Aorta (tissue), 5 donors: ENCODE measurements at places on chromosomes 4 and X. TPM values are rescaled to one million over a fixed set of nuclear protein-coding genes. Genes with fewer than 3 reads are reported as not detected.

DNA sequence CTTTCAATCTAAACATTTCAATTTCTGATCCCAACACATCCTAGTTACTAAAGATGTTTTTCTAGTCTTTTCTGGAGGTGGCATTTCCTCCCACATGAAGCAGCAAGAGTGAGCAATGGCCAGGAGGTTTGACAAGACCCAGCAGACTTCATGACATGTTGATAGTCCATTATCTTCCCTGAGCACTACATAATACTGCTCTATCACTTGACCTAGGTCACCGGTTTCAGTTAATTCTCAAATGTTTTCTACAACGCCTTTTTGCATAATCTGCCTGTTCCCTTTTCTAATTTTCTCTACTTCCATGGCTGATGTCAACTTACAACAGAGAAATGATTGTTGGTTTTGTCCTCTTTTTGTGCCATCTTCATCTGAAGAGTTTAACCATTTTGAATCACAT, 62.0 kb upstream of the GPRIN3 start:
- H3K36me3 ChIP-seq = no peaks in the 10 kb centered on the region
- DNase-seq = no peak
- H3K4me1 ChIP-seq = no peaks in the 10 kb centered on the region
- no peaks in the 10 kb centered on the region for H3K27me3 ChIP-seq

GRCh38 chr4:150789864-150790263, 207.9 kb downstream of the MAB21L2 start:
- no peaks in the 10 kb centered on the region for H3K4me1 ChIP-seq
- no peaks in the 10 kb centered on the region for H3K27me3 ChIP-seq
- H3K4me3 ChIP-seq = no peak overlapping the region
- no peak overlapping the region for H3K27ac ChIP-seq
- DNase-seq = no peak

Gene ARX
- not detected for total RNA-seq

DNA sequence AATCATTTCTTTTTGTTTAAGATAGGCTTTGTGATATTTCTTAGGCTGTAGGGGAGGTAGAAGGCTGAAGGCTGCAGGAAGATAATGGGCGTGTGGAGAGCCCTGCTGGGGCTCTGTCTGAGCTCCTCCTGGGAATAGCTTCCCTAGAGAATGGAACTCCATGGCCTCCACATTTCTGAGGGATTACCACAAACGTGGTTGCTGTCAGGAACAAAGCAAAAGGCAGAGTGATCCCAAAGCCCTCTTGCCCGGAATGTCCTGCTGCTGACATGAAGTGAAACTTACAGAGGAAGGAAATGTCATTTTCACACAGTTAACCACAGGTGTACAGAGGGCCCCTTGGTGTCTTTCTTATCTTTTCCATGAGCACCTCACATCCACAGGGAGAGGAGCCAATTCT, 89.3 kb downstream of the DDIT4L start:
- no peak overlapping the region for H3K27ac ChIP-seq
- no peaks in the 10 kb centered on the region for H3K27me3 ChIP-seq
- no peak for DNase-seq

DNA sequence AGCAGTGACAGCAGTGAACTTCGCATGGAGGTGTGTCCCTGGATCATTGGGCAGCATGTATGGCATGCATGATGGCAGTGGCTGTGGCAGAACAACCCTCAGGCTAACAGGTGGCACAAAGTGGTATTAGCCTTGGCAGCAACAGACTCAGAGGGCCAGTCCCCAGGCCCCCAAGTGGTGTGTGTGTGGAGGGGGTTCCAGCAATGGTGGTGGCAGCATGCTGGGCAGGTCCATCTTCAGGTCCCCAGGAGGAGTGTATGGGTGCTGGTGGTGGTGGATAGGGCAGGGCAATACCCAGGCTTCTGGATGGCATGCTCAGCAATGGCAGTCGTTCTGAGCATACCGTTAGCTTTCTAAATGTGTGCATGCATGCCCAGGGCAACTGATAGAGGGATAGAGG, 923.7 kb downstream of the PDHA2 start:
- H3K27me3 ChIP-seq = no peaks in the 10 kb centered on the region
- no peak overlapping the region for H3K27ac ChIP-seq
- H3K4me1 ChIP-seq = no peaks in the 10 kb centered on the region
- no peaks in the 10 kb centered on the region for H3K36me3 ChIP-seq
- no peak for DNase-seq
- H3K4me3 ChIP-seq = no peak overlapping the region

DNA sequence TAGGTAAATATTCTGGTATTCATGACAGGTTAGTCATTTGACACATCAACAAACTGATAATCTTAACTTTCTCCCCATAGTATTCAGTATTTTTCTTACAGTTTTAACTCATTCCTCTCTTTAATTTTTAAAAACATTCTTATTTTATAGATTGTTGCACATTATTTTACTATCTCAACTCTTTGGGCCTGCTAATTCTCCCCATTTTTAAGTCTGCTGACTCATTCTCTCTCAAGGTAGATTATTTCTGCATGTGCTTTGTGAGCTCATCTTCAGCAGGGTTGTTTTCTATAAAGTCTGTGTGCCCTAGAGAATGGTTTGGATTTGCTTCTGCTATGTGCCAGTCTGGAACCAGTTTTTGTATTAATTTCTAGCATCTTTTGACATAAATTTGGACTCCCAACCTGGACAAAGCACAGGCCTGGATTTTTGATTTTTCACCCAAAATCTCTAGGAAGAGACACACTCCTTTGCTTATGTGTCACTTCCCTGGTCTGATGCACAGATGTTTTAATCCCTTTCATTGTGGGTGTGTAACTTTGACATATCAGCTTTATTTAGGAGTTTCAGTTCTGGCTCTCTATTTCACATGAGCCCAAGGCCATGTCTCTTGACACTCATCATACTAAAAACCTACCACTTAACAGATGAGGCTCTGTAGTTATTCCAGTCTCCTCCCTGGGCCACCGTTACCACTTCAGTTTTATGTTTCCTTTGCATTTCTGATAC, 194.3 kb upstream of the PGRMC2 start:
- H3K27me3 ChIP-seq = no peaks in the 10 kb centered on the region
- DNase-seq = no peak
- no peaks in the 10 kb centered on the region for H3K4me1 ChIP-seq
- no peaks in the 10 kb centered on the region for H3K36me3 ChIP-seq

DNA sequence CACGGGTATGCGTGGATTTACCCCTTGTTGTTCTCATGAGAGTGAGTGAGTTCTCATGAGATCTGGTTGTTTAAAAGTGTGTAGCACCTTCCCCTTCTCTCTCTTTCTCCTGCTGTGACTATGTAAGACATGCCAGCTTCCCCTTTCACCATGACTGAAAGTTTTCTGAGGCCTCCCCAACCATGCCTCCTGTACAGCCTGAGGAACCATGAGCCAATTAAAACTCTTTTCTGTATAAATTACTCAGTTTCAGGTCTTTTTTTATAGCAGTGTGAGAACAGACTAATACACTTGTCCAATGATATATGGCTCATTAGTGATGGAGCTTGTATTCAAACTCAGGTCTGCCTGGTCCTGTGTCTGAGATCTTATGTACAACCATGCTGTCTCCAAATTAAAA, 28.5 kb upstream of the RTL3 start:
- H3K4me1 ChIP-seq = no peaks in the 10 kb centered on the region
- no peaks in the 10 kb centered on the region for H3K36me3 ChIP-seq
- no peak overlapping the region for H3K4me3 ChIP-seq
